ENCODE measurements at places on chromosomes 2 and 18.

DNA sequence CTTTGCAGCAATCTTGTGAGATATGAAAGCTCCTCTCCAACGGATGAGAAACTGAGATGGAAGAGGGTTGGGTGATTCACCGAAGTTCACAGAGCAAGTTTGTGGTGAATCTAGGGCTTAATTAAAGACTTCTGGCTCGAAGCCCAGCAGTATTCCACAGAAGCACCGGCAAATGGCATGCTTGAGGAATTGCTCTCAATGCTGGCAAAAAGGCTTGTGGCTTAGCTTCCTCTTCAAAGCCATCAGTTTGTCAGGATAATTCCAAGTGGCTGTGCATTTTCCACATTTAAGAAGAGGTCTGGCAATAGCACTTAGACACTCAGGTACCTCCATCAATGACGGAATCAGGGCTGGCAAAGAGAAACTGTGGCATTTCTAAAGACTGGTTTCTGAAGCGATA is 98.7 kb upstream of the SLC66A3 start:
- DNase-seq, result no peak

DNA sequence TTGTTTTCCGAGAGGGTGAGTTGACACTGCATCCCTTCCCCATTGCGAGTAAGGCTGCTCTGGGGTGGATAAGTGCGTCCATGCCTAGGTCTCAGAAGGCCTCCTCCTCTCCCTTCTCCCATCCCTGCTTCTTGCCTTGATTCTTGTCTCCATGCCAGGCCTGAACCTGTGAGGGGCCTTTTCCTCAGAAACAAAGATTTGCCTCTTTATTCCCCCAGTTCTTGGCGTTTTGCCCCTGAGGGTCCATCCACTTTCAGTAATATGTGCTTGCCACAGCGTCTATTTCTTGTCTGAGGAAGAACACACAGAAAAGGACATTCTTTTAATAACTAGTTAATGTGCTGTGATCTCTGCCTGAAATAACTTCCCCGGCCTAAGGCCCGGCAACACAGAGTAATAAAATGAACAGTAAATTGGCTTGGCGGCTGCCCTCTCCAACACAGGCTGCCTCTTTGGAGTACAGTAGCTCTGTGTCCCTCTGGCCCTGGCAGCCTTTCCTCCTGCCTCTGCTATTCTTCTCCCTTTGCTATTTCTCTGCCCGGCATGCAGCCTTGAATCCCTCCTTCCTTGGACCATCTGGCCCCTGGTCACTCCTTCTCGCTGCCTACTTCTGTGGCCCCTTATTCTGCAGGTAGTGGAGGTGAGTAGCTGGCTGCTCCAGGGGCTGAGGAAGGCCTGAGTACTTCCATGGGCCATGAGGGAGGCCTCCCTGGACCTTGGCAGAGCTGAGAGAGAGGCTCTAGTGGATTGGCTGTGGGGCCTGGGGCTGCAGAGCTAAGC is 4.4 kb downstream of the EHD3 start:
- DNase-seq, result no peak

DNA sequence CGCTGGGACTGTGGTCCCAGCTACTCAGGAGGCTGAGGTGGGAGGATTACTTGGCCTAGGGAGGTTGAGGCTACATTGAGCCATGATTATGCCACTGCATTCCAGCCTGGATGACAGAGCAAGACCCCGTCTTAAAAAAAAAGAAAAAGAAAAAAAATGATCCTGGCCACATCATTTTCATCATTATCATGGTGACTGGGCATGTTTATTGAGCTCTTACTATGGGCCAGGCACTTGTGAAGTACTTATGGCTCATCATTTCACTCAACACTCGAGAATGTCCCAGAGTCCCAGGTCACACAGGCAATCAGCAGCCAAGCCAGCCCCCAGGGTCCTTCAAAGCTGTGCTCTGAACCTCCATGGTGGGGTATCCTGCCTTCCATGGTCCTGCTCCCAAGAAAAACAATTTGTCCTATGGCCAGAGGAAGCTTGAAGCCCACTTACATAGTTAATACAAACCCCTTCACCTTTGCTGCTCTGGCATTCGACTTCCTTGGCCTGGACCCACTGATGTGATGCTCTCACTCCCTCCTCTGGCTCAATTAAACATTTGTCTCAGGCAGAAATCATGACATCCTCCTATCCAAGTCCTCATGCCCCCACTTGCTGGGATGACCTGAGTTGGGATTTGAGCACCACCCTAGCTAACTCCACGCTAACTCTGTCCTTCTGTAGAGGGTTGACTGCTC is 3.8 kb upstream of the CNNM4 start:
- DNase-seq, result no peak

DNA sequence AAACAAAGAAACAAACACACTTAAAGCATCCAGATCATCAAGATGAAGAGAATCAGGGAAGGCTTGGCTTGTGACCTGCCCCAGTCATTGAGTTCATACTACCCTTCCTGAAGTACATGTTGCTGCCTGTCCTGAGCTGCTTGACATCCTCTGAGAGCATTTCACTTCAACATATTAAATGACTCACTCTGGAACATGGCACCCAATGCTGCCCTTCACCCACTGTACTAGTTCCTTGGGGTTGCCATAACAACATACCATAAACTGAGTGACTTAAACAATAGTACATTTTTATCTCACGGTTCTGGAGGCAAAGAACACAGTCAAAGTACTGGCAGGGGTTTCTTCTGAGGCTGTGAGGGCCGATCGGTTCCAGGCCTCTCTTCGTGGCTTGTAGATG is 371.3 kb downstream of the RNF144A start:
- DNase-seq, result no peak

GRCh38 chr2:78147466-78147865 is 625.3 kb upstream of the LRRTM4 start:
- no peak for DNase-seq

DNA sequence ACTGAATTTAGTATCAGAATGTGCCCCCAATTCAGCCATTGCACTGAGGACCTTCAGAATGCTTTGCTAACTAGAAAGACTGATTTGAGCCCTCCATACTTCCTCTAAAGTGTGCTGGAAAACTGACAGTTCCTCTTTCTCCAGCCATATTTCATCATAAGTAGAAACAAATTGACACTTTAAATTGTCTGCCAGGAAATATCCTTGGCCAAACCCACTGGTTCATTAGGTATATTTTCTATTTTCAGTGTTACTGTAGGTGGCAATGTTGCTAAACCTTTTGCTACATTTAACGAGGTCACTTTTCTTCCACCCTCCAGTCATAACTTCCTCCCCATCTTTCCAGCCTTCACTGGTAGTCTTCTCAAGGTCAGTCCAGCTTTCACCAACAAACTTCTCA is 21.5 kb downstream of the SP5 start:
- DNase-seq, result no peak

GRCh38 chr18:77191071-77191751 is 58.4 kb upstream of the GALR1 start:
- no peak for DNase-seq

- DNase-seq, result no peak
Measured at GRCh38 chr2:206635015-206635414, 7.3 kb upstream of the FAM237A start.

GRCh38 chr2:64727843-64728463 is 74.2 kb upstream of the SERTAD2 start:
- no peak for DNase-seq

DNA sequence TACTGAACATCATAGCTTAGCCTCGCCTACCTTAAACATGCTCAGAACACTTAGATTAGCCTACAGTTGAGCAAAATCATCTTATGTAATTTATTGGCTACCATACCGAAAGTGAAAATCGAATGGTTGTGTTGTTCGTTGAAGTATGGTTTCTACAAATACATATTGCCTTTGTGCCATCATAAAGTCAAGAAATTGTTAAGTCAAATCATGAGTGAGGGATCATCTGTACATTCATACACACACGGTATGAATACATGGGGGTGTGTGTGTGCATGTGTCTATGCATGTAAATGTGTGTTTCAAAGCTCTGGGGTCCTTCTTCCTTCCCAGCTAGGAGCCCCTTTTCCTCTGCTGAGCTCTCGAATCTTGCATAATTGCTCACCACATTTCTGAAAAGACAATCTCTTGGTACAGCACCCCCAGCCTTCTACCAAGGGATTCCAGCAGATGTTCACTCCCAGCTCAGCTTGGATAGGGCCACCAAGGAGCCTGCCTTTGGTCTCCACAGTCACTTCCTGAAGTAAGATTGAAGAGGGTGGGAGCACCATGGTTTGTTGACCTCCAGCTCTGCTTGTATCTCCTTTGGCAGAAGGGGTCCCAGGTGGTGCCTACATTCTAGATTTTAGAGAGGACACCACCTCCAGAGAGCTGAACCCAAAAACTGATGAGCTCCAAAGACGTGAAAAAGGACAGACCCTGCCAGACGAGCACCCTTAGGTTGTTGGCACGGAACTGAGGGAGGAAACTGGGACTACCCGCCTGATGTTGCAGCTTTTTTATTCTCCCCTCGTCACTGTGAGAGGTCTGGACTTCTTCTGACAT is 33.2 kb upstream of the CYP1B1 start:
- DNase-seq, result peak; percentile 39

- DNase-seq, result no peak
Measured at GRCh38 chr2:13001408-13001807, 284.7 kb downstream of the TRIB2 start.

DNA sequence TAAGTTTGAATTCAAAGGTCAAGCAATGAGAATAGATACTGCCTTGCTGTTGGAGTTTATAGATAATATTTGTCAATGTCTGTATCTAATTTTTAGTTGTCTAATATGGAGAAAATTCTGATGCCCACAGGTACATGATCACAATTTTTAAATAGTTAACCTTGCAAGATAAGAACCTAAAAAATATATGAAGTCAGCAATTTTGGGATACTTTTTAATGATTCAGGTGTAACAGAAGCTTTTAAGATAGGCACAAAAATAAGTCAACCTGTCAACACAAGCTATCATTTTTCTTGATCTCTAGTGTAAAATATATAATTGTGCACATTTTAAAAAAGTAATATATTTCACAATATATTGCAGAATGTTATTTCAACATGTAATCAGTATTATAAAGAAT is 92.5 kb upstream of the IL1R2 start:
- DNase-seq, result no peak

GRCh38 chr2:3483227-3483985 is 35.9 kb downstream of the ADI1 start:
- no peak for DNase-seq

DNA sequence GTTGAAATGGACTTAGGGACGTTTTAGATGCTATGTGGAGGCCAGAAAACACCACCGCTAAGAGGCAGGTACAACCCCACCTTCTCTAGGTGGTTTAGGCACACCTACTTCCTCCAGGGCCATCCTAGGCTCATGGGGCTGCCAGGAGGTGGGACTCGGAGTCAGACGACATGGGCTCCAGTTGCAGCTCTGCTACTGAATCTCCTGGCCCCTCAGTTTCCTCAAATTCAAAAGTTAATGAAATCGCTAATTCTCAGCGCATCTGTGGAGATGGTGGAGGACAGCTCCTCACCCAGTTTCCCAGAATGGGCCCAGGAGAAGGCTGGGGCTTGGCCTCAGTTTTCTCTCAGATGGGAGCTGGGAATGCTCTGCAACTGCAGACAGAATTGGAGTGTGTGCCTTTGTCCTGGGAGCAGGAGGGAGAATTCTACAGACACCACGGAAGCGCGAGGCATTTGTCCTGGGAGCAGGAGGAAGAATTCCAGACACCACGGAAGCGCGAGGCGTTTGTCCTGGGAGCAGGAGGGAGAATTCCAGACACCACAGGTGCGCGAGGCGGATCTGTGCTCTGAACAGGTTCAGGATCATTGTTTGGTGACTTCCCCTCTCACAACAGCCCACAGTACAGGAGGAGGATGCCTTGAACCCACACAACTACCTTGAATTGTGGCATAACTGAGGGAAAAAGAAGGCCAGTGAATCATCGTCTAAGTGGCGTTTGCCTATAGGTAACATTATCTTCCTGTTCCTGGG is 103.7 kb upstream of the PXDN start:
- DNase-seq, result no peak
